Activated T-helper 17 cell treated with anti-CD3 and anti-CD28 coated beads, Interleukin-2, amount 50 U/mL, for 72 hours (primary cell): ENCODE measurements at places on chromosomes 7 and 10.

DNA sequence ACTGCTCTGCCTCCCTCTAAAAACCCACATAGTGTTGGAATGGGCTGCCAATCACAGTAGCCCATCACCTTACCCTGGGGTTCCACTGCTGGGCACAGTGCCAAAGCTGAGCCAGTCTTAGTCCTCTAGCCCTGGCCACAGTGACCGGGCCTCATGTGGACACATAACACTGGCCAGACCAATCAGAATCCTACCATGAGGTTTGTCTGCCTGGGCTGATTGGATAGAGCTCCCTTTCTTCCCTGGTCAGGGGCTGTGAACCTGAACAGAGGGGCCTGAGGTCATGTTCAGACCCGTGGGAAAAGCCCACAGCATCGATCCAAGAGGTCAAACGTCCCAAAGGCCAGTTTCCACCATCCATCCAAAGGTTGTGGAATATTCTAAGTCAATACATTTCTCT is 6.1 kb downstream of the DLG5 start:
- no peak for ATAC-seq
- H3K27me3 ChIP-seq: peaks cover 28% of the 10 kb centered on the region
- H3K4me3 ChIP-seq: no peak overlapping the region
- peaks cover 6% of the 10 kb centered on the region for H3K36me3 ChIP-seq

DNA sequence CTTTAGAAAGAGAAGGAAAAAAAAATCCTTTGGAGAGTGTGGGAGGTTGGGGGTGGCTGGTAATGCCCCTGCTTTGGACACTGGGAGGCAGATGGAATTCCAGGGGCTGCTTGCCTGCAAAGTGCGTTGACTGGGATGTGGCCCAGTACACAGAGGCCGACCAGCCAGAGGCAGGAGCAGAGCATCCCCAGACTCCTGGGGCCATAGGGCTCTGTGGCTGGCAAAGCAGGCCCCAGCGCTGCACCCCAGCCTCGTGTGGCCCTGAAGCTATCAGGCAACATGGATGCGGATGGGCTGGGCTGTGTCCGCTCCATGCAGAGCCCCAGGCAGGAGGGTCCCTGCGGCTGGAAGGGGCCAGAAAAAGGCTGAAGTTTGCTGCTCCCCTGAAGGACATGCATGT is 361.6 kb upstream of the FZD8 start:
- ATAC-seq: no peak
- no peaks in the 10 kb centered on the region for H3K4me1 ChIP-seq
- no peaks in the 10 kb centered on the region for H3K27me3 ChIP-seq
- H3K4me3 ChIP-seq: no peak overlapping the region
- H3K27ac ChIP-seq: no peak overlapping the region

DNA sequence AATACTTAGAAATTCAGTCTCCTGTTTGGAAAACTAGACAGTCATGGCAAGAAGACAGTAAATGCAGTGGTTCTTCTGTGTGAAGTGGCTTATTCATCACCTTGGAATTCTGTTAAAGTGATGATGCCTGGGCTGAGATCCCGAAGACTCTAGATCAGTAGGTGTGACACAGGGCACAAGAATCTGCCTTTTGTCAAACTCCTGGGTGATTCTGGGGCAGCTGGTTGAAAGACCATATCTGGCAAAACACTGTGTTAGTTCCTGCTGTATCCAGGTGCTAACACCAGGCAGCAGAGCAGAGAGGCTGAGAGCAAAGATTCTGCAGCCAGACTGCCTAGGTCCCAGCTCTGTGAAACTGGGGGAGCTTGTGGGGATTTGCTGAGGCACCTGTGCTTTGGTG is 26.5 kb downstream of the MRC1 start:
- no peak overlapping the region for H3K27ac ChIP-seq
- no peak for ATAC-seq
- no peaks in the 10 kb centered on the region for H3K4me1 ChIP-seq
- H3K36me3 ChIP-seq: no peaks in the 10 kb centered on the region

DNA sequence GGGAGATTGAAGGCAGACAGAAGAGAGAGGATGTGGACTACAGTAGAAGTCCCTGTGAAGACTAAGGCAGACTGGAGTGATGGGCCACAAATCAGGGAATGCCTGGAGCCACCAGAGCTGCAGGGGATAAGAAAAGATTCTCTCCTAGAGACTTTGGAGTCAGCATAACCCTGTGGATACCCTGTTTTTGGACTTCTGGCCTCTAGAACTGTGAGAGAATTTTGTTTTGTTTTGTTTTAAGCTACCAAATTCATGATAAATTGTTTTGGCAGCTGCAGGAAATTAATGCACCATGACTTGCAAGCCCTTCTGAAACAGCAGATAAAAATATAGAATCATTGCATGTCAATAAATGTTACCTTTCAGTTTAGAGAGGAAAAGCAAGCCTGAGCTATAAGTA is 41.3 kb downstream of the INHBA start:
- no peak for ATAC-seq
- H3K27me3 ChIP-seq: no peaks in the 10 kb centered on the region
- no peak overlapping the region for H3K4me3 ChIP-seq
- no peaks in the 10 kb centered on the region for H3K4me1 ChIP-seq
- H3K27ac ChIP-seq: no peak overlapping the region
- no peaks in the 10 kb centered on the region for H3K36me3 ChIP-seq

- H3K27ac ChIP-seq: no peak overlapping the region
- H3K27me3 ChIP-seq: no peaks in the 10 kb centered on the region
- no peaks in the 10 kb centered on the region for H3K36me3 ChIP-seq
- no peak overlapping the region for H3K4me3 ChIP-seq
- ATAC-seq: no peak
Observed at GRCh38 chr10:112911206-112911605, 38.8 kb upstream of the TCF7L2 start.

DNA sequence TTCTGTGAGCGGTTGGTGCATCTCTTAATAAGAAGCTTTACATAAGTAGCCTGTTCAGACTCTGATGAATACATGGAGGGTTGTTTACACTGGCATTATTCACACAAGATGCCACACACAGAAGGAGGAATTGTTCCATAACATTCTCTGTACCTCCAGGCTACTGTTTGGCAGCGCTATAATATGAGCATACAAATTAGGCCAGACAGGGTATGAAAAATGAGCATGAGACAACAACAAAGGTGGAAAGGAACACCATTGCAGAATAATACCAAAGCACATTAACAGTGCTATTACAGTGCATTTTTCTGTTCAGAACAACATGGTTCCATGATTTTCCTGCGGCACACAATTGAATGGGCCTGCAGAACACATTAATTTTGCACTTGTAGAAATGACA is 417.2 kb upstream of the C7orf33 start:
- no peak overlapping the region for H3K4me3 ChIP-seq
- no peaks in the 10 kb centered on the region for H3K36me3 ChIP-seq
- H3K27me3 ChIP-seq: no peaks in the 10 kb centered on the region
- no peaks in the 10 kb centered on the region for H3K4me1 ChIP-seq
- ATAC-seq: no peak
- H3K27ac ChIP-seq: no peak overlapping the region
